ENCODE measurements at places on chromosomes 2 and 18. TPM values are rescaled to one million over a fixed set of nuclear protein-coding genes. Genes with fewer than 3 reads are reported as not detected.

DNA sequence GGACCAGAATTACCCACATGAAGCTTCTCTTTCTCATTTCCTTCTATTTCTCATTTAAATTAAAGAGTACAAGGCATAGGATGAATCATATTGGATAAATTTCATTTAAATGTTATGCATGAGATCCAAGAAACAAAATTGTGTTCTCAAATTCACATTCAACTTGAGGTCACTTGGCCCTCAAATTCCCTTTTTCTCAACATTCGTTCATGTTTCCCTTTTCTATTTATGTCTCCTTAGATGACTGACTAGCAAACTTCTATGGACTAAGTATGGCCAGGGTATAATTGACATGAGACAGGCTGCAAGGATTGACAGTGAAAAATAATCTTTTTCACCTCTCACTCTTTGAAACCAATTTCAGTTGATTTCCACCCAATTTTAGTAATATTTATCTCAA is 4.0 kb upstream of the LDLRAD4 start:
- no peak for DNase-seq

DNA sequence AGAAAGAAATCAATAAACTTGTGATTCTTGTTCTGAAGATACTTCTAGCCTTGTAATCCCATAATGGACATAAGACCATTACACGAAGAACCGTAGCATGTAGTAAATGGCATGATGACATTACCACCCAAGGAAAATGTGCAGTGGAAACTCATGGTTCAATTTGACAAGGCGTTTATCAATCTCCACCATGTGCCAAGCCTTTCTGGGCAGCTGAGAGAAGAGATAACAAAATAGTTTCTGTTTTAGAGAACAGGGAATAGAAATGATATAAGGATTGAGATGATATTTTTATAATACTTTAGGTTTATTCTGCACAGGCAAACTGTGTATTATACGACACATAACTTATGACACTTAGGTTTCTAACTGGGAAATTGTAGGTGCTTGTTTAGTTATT is 19.2 kb downstream of the ABI2 start:
- DNase-seq: no peak

DNA sequence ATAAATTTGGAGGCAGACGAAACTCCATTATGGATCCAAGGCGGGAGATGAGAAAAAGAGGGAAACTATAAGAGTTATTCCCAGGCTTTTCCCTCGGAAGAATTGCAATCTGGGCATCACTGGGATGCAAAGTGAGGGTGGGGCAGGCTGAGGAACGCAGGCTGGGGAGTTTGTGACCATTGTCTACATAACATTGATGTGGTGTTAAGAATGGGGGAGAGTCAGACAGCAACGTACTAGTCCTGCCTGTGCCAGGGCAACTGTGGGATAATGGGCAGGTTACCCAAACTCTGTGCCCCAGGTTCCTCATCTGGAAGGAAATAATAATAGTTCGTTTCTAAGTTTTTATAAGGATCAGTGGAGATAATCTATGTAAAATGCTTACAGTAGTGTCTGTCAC is 84.4 kb upstream of the SIX2 start:
- no peak for DNase-seq

DNA sequence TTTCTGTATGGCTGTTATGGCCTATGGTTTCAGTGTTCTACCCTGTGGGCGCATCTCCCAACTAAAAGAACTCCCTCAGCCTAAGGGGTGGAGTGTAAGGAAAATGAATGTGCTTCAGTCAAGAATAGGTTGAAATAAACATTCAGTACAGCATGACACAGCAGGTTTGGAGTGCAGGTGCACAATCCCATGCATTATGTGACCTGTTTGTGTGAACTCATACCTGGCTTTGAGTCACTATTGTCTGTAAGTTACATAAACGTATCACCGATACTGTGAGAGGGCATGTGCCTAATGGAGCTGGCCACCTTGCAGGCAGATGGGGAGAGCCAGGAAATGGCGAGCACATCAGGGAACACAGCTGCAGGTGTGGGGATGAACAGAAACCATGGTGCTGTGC is 216.0 kb downstream of the DSEL start:
- DNase-seq: no peak

DNA sequence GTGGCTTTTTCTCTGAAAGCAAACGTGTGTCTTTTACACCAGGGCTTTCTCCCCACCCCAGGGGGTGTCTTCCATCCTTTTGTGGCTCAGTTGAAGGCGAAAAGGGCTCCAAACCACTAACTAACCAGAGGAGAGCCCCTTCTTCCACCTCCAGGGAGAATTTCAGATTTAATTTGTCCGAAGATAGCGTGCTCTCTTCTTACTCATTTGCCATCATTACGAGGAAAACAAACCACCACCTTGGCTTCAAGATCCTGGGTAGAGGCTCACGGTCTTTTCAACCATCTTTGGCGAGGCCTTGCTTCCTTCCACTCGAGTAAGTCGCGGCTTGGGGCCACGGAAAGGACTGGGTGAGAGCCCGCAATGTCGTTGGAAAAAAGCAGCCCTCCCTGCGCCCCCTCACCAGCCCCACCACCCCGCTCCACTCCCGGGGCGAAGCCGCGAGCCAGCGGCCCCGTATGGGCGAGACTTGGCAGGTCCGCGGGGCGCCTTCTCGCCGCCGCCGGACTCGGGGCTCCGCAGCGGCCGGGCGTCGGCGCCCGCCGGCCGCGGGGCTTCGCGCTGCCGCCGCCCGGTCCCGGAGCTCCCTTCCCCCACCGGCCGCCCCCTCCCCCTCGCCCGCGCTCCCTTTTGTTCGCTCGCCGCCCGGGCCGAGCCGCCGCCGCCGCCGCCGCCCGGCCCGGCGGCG is 1.7 kb upstream of the ZNF532 start:
- DNase-seq: no peak

GRCh38 chr2:64591188-64591587 is 62.5 kb downstream of the SERTAD2 start:
- no peak for DNase-seq

DNA sequence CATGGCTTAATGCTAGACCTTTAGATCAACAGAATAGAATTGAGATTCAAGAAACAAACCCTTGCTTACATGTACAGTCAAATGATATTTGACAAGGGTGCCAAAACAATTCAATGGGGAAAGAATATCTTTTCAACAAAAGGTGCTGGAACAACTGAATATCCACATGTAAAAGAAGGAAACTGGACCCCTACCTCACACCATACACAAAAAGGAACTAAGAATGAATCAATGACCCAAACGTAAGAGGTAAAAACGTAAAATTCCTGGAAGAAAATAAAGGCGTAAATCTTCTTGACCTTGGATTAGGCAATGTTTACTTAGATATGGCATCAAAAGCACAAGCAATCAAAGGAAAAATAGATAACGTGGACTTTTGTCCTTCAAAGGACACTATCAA is 43.1 kb downstream of the BAZ2B start:
- no peak for DNase-seq

DNA sequence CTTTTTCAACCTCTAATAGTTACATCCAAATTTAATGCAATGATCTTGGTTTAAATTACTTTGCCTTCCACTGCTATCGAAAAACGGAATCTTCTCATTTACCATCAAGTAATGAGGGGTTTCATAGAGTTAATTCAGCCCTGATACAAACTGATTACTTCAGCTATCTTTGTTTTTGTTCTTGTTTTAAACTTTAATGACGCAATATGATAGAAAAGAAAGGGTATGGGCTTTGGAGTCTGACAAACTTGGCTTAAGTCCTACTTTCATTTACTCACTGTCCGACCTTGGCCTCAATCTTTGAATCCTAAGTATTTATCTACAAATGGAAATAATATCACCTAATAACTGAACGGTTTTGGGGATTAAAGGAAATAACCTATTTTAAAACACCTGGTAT is 16.1 kb downstream of the ADAM17 start:
- no peak for DNase-seq

The MC4R gene
- total RNA-seq: not detected

The EHBP1 gene
- 29.3 TPM for total RNA-seq

The SGO2 gene
- 8.1 TPM for total RNA-seq
